Stimulated activated CD8-positive, alpha-beta memory T cell treated with anti-CD3 and anti-CD28 coated beads, Interleukin-12 subunit alpha, Interleukin-12 subunit beta, amount 100 ng/mL, for 4 hours (primary cell): ENCODE measurements at places on chromosomes 13 and 19.

DNA sequence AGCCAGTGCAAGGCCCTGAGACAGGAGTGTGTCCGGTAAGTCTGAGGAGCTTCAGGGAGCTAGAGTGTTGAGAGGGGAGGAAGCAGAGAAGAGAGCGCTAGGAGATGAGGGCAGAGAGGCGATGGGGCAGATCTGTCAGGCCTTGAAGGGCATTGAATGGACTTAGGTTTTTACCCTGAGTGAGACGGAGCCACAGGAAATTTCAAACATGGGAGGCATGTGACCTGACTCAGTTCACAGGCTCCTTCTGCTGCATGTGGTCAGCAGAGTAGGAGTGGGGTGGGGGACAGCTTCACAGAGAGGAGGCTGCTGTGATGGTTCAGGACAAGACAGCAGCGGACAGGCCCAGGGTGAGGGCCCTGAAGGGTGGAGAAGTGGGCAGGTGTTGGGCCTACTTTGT, 2.5 kb upstream of the FAM98C start:
- no peak for DNase-seq

- DNase-seq = no peak
Measured at GRCh38 chr19:46919324-46919723, 58.5 kb downstream of the ARHGAP35 start.

GRCh38 chr19:17234911-17235299, 8.9 kb downstream of the OCEL1 start:
- DNase-seq = peak; percentile 33

DNA sequence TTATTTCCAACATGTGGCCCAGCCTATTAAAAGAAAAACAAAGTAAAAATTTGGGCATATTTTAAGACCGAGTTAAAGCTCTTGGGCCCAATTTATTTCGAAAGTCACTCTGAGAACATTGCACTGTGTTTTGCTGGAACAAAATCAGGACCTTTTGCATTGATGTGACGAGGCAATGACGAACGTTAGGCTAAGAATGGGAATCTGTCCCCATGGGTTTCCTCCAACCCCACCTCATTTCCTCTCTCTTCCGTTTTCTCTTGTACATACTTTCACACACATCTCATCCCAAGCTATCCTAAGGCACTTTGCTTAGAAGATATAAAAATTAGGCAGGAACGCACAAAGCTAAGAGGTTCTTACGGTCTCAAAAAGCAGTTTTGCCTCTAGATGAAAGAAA, 22.1 kb downstream of the EDNRB start:
- no peak for DNase-seq

DNA sequence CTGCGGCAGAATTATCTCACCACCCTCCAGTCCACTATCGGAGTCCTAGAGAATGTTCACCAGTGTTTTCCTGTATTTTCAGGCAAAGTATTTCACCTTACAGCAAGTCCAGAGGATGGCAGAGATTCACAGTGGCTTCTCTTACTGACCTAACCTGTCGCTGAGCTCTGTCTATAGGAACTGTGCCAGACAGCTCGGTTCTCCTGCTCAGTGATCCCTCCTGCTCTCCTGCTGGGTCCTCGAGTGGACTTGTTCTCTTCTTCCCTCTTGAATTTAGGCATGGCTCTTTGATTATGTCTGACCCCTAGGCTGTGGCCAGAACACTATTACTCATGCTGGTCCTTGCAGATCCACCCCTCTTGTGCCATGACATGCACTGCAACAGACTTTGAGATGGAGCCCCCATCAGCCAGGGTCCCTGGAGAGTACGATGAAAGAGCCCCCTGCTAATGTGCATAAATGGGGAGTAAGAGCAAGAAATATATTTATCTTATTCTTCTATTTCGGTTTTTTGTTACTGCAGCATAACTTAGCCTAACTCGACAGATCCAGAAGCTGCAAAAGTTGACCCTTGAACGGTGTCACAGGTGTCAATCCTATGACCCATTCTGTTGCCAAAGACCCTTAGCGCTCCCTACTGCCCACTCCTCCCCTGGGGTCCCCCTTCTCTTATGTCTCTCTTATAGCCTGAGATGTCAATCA, 439.4 kb downstream of the ZNF536 start:
- no peak for DNase-seq

DNA sequence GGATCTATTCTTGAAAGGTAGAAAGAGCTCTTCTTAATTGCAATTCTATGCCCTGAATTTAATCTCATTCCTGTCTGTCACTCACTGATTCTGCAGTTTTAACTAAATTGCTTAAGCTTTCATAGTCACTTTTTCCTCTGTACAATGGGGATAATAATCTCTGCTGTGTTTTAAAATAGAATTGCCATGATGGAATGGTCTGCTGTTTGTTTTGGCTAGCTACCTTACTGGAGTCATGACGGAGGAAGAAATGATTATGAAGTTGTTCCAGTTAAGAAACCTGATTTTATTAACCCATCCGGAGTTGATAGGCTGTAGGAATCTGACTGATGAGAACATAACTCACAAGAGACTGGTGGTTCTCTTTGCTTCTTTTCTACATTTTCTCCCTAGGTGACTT, 54.9 kb upstream of the ITM2B start:
- no peak for DNase-seq

- DNase-seq = no peak
Measured at GRCh38 chr19:11942843-11943108, 17.9 kb downstream of the ZNF700 start.
